ENCODE measurements at places on chromosomes 12 and 14.

DNA sequence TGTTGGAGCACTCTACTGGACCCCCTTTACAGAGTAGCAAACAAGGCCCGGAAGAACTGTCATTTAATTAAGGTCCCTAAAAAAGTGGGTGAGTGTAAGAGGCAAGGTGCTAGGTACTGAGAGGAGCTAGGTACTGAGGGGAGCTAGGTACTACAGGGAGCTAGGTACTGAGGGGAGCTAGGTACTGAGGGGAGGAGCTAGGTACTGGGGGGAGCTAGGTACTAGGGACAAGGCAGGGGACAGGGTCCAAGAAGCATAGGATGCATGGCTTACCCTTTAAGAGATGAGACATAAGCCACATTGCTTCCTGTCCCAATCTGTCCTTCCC, 4.9 kb downstream of the KRT5 start:
- no peak for DNase-seq

DNA sequence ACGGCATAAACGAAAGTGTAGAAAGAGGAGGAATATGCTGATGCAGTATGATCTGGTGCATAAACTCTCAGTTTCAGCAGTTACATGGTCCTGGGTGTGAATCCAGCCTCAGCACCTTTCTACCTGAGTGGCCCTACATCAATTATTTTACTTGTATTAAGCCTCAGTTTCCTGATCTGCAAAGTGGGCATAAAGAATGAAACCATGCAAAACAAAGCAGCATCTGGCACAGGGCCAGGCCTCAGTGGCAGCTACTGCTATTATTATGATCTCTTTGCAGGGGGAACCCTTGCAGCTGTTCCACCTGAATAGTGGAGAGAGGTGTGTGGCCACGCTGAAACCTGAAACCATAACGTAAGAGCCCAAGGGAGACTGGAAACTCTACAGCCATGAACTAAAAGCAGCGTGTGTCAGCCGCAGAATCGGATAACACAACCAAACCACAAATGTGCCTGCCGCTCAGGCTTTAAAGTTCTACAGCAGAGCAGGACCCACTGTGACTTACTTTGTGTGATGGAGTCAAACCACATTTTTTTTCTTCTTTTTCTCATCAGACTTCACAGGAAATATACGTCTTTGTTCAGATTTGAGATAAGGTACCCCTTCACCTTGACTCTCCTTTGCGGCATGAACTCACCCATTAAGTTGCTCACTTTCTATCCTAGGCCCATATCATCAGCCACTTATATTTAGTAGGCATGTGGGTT, 29.2 kb upstream of the FOS start:
- no peak for DNase-seq

GRCh38 chr12:34399631-34400410, 377.5 kb downstream of the ALG10 start:
- no peak for DNase-seq

- no peak for DNase-seq
Measured at GRCh38 chr12:39502726-39503125, 59.8 kb upstream of the KIF21A start.

DNA sequence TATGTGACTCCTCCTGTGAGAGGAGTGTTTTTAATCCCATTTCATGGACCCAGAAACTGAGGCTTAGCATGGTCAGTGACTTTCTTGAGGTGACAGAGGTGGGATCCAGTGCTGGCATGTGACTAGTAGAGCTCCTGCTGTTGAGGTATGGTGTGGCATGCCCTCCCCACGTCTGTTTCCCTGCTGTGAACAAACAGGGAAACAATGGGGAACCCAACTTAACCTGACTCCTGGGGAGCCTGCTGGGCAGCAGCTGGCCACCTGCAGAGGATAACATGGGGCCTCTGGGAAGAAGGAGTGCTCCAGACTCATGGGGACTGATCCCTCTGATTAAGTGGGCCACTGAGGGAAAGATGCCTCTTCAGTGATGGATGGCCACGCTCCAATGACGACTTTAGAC, 114.0 kb downstream of the BEGAIN start:
- DNase-seq = no peak

- DNase-seq = no peak
Measured at GRCh38 chr14:102362084-102362483, 606 bp downstream of the CINP start.

GRCh38 chr12:48023386-48023785, 19.1 kb upstream of the COL2A1 start:
- no peak for DNase-seq

DNA sequence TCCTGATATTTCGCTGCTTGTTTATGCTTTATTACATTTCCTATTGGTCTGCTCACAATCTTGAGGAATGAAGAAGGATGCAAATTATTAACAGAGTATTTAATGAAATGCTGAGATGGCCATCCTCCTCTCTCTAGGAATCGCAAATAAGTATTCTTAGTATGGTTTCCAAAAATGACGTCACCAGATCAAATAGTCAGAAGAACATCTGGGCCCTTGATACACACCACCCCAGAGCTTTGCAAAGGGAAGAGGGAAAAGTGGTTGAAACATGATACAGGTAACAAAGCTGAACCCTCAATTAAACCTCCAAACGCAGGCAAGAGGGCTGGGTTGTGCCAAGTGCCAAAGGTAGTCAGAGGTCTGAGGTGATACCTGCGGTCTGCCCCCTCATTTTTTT, 107.3 kb downstream of the BCL11B start:
- no peak for DNase-seq

DNA sequence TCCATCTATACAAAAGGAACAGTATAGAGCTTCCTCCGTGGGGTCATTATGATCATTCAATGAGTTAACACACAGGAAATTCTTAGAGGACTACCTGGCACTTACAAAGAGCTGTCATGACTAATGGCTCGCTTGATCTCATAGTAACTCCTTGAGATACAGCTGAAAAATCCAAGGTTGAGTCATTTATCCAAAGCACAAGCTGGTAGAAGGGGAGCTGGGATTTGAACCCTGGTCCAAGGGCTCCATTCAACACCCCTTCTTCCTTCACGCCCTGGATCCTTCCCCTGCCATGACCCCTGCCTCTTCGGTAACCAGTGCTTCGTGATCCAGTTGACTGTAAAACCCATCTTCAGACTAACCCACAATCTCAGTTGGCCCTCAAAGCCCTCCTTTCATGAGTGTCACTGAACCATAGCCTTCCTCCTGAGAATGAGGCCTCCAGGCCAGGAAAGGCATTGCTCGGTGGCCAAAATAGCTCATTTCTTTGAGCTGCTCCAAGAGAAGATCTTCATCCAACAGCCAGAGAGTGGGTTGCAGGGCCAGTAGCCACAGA, 7.8 kb downstream of the ZFP36L1 start:
- no peak for DNase-seq

DNA sequence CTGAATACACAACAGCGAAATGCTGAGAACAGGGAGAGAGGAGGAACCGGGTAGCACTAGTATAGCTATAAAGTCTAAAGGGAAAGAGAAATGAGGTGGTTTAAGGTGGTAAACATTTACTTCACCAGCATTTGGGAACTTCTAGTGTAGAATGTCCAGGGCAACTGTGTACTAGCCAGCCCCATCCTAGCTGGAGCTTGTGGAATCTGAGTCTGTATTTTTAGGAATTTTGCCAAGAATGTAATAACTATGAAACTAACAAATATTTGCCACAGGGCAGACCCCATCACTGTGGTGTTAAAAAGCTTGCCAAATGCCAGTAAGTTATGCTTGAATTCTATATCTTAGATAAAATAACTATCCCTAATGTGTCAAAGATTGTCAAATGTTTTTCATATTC, 398.9 kb upstream of the MIS18BP1 start:
- no peak for DNase-seq

GRCh38 chr14:103700753-103701490, 14.3 kb downstream of the XRCC3 start:
- no peak for DNase-seq

DNA sequence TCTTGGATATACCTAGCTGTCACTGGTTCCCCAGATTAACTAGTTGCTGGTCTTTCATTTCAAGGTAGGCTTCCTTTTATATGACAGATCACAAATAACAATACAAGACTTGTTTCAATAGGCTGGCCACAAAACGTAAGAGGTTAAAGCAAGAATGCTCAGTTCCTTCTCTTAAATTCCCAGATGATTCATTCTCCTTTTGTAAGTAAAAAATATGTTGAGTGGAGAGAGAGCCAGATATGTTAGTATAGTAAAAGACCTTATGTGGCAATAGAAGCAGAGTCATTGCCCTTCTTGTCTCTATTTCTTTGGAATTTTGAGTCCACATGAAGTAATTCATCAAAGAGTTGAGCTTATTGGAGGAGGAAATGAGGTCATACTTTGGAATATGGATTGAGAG, 939.0 kb upstream of the ATXN7L3B start:
- no peak for DNase-seq

DNA sequence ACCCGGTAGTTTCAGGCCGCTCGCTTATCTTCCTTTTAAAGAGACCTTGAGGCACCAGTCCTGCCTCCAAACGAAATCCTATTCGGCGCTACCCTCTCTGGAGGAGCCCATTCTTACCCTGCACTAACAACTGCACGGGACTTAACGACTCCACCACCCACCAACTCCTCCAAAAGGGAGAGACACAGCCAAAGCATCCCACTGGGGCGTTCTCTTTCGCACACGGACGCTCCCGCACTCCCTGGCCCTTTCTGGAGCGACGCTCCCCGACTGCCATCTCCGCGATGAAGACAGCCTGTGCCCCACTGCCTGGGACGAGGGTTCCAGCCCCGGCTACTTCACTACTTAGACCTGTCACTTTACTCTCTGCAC, 650 bp downstream of the GALC start:
- no peak for DNase-seq

- DNase-seq = no peak
Measured at GRCh38 chr14:95213774-95214173, 56.4 kb upstream of the DICER1 start.

DNA sequence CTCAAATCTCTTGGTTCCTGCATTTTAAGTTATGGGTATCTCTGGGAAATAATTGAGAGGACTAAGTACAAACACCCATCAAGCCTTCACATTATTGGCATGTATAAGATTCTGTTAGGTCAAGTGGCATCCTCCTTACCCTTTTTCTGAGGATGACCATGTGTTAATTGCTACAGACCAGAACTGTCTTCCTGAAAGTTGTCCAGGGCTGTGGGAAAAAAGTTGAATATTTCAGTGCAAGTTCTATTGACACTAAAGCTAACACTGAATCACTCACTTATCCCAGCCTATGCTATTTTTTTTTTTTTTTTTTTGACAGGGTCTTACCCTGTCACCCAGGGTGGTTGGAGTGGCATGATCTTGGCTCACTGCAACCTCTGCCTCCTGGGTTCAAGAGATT, 130.1 kb upstream of the HIF1A start:
- DNase-seq = no peak

- DNase-seq = no peak
Measured at GRCh38 chr14:65878586-65878985, 466.1 kb downstream of the FUT8 start.

- DNase-seq = no peak
Measured at GRCh38 chr12:46101485-46101869, 111.1 kb upstream of the SCAF11 start.

GRCh38 chr12:12883369-12884001, 7.9 kb upstream of the GPRC5A start:
- no peak for DNase-seq

DNA sequence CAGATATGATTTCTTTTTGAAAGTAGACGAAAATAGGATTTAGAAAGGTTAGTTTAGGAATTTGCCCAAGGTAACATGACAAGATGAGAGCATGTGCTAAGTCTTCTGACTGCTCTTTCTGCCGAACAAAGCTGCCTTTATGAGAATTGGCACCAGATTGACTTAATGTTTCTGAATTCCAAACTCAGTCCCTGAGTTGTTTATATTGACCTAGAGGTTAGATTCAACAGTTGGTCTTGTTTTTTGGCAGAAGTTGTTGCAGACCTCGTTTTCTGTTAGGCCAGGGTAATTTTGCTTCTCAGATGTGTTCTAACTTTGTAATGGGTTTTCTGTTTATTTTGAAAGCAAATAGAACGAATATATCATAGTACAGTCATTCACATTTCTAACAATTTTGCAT, 61.5 kb upstream of the LRTM2 start:
- no peak for DNase-seq

- DNase-seq = no peak
Measured at GRCh38 chr14:24070285-24071143, 848 bp upstream of the CPNE6 start.

- DNase-seq = no peak
Measured at GRCh38 chr14:86153480-86153879, 623.5 kb downstream of the FLRT2 start.

GRCh38 chr12:49375406-49375805, 8.1 kb downstream of the SPATS2 start:
- no peak for DNase-seq

DNA sequence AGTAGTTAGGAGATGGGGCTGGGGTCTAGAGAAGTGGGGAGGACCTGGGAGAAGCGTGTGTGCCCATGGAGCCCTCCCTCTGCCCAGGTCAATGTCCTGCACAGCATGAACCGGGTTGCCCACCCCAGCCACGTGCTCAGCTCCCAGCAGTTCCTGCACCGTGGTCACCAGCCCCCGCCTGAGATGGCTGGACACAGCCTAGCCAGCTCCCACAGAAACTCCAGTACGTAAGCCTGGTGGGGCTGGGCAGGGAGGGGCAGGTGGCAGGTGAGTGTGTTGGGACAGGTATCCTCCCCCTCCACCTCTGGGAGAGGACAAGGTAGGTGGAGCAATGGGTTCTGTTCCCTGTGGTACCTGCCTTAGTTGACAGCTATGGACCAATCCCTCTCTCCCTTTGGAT, 20.7 kb downstream of the CLSTN3 start:
- DNase-seq = no peak

DNA sequence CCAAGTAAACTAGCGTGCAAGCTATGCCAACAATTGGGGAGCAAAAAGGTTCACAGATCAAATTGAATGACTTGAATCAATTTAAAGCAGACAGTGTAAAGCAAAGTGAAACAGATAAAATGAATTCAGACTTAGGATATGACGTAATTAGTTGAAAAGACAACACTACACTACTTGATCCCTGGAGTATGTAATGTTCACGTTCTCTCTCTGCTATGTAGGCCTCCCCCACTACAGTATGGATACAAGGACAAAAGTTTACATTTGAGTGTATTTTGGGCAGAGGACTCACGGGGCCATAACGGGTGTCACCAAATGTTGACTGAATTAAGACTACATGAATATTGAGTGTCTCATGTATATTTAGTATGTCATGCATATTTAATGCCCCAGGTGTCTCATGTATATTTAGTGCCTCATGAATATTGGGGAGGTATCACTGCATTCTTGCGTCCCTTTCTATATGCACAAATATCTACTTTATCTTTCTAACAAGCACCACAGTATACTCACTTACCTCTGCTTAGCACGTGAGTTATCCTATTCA, 44.5 kb downstream of the RERGL start:
- DNase-seq = no peak

DNA sequence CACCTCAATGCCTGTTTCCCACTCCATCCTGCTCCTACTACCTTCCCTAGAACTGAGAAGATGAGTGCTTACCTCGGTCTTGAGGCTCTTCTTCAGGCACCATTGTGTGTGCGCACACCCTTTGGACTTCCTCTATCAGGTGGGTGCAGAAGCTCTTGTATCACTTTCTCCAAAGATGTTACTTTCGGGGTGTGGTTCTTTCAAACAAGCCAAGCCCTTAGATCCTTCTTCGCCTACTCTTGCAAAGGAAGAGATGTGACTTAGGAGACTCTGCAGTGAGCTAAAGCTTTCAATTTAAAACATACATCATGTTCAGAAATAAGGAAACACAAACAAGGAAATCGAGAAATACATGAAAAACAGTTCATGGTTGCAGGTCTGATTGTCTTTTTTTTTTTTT, at the start of gene CLEC4C:
TSS of gene CLEC4C (minus strand) at position 130 of the 400 bp plus-strand sequence. CDS start at position 103, 27 bp downstream.
- DNase-seq = no peak
